Activated T-cell treated with anti-CD3 and anti-CD28 coated beads, Interleukin-2, amount 50 U/mL, for 1 hour (primary cell): ENCODE measurements at places on chromosomes 12 and 14.

DNA sequence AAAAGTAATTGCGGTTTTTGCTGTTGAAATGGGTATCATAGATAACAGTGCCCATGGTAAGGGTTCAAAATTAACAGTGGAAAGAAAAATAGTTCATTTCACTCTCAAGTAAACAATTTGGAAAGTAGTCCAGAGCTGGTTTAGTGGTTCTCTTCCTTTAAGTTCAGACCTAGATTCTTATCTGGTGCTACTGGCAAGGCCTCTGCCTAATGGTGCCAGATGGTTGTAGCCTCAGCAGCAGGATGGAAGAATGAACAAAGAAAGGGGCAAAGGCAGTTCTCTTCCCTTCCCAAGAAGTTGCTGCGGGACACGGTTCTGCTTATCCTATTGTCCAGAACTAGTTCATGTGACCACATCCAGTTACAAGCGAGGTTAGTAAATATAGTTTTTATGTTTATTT, 10.5 kb downstream of the ARG2 start:
- DNase-seq: no peak

DNA sequence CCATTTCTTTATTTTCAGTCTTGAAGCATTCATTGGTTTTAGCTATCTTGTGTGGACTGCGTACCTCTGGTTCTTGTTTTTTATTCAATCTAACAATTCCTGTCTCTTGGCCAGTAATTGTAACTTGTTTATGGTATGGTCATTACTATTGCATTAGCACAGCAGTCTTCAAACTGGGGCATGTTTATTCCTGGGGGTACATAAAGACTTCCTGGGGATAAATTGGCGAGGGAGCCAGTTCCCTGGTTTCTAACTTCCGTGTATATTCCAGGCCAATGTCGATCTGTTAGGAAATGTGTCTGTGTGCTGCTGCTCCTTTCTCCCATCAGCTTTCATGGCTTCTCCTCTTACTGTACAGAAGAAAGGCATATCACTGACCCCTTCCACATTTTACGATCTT, 13.7 kb upstream of the EVL start:
- no peak for DNase-seq

- no peak for DNase-seq
Measured at GRCh38 chr12:96416033-96416799, 16.0 kb upstream of the CDK17 start.

DNA sequence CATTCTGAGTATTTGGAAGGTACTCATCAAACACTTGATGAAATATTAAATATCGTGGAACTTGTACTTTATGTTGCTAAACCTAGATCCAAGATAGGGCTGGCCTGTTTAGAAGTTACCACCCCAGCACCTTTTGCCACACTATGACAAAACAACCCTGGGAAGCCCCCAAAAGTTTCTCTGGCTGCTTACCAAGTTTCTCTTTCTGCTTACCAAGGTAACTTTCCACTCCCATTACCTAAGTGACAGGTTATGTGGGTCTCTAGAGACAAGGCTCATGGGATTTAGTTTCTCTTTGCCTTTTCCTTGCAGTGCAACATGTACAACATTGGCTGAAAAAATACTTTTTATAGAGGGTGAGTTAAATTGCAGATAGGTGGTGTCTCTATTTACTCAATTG, 28.9 kb upstream of the PPM1A start:
- DNase-seq: no peak

DNA sequence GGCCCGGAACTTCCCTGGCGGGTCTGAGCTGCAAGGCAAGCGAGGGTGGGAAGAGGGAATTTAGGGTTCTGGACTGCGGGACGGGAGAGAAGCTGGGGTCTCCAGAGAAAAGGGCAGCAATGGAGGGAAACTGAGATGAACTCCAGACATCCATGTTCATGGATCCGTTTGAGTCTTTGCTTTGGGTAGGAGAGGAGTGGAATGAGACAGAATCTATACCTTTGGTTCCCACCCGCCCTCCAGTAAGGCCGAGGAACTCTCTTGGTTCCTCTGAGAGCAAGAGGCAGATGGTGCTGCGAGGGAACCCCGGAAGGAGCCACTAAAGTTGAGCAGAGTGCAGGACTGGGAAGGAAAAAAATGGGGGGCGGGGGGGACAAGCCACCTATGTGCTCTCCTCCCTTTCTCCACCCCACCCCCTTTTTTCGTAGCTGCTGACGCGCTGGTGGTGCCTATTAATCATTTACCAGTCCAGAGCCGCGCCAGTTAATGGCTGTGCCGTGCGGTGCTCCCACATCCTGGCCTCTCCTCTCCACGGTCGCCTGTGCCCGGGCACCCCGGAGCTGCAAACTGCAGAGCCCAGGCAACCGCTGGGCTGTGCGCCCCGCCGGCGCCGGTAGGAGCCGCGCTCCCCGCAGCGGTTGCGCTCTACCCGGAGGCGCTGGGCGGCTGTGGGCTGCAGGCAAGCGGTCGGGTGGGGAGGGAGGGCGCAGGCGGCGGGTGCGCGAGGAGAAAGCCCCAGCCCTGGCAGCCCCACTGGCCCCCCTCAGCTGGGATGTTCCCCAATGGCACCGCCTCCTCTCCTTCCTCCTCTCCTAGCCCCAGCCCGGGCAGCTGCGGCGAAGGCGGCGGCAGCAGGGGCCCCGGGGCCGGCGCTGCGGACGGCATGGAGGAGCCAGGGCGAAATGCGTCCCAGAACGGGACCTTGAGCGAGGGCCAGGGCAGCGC, 1.2 kb downstream of the SSTR1 start:
- DNase-seq: peak; percentile 22

GRCh38 chr12:64950711-64951298, 126.4 kb downstream of the TBC1D30 start:
- DNase-seq: no peak

DNA sequence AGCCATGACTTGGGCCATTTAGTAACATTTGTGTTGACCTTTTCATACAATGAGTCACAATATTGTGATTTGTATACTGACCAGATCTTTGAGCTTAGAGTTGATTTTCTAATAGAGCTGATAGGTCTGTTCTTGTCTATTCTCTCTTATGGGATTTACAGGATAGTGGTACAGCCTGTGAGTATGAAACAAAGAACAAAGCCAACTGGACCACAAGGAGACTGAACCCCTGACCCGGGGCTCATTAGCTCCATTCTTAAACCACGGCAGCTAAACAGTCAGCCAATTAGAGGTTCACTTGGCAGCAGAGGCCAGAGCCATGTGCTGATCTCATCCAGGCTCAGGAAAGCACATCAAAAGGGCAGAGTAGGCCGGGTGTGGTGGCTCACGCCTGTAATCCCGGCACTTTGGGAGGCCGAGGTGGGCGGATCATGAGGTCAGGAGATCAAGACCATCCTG, 59.1 kb upstream of the GNPNAT1 start:
- DNase-seq: no peak

- no peak for DNase-seq
Measured at GRCh38 chr12:26520869-26521268, 312.1 kb downstream of the ITPR2 start.

DNA sequence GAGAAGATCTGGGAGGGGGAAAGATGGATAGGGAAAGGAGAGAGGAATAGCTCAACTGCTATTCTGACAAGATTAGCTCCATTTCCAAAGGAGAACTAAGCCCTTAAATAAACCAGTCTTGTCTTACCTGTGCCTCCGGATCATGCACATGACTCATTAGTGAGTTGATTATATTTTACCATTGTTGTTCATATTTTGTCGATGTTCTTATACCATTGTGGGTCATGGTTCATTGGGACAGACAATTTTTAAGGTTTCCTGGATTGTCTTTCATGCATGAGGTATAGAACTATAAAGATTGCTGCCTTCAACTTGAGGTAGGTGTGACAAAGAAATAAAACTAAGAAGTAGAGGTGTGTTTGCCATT, 243.0 kb upstream of the ATP2B1 start:
- no peak for DNase-seq

GRCh38 chr14:79601579-79601978, 609.7 kb downstream of the DIO2 start:
- no peak for DNase-seq

GRCh38 chr14:93464271-93464670, 33.5 kb downstream of the UNC79 start:
- no peak for DNase-seq

GRCh38 chr14:68667313-68667791, 125.5 kb downstream of the ZFP36L1 start:
- DNase-seq: no peak

DNA sequence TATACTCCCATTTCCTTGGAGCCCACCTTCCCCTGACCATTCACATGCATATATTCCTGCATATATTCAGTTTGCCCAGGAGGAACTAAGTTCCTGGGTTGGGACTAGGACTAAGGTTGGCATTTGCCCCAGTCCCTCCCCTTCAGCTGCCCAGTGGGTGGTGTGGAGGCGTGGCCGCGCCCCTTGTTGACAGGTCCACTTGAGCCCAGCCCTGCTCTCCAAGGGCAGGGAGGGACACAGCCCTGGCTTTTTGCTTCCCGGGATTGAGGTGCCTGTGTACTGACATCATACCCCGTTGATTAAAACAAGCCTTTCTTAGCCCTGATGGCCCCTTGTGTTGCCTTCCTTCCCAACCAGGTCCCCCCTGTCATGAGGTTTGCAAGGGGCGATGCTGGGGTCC, 7.3 kb downstream of the ERBB3 start:
- DNase-seq: no peak

DNA sequence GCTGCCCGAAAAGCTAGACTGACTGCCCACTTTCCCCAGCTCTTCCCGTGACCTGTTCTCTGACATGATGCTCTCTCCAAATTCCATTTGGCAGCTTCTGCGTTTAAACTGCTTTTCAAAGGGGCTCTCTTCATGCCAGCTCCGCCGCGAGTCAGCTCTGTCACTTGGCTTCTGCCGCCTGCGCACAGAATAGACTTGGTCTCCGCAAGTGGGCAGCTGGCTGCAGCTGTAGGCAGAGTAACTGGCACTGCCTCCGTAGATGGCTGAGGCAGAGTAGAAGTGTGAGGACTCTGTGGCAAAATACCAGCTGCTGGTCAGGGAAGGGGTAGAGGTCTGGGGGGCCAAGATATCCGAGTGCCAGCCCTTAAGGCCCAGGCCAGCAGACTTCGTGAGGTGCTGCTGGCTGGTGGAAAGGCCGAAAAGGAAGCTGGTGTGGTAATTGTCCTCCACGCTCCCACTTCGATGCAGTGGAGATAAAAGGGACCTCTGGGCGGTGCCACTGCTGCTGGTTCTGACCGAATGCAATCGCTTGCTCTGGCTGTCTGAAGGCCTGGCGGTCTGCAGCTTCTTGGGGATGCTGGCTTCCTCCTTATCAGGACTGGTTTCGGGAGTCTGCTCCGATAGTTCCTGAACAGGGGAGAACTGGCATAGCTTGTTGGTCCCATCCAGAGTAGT, 85.7 kb downstream of the DUSP16 start:
- no peak for DNase-seq

GRCh38 chr14:70144046-70144445, 44.7 kb downstream of the SLC8A3 start:
- no peak for DNase-seq

- DNase-seq: no peak
Measured at GRCh38 chr12:109065853-109066193, 13.4 kb downstream of the USP30 start.

- no peak for DNase-seq
Measured at GRCh38 chr14:64195199-64195598, 99.0 kb downstream of the ESR2 start.

DNA sequence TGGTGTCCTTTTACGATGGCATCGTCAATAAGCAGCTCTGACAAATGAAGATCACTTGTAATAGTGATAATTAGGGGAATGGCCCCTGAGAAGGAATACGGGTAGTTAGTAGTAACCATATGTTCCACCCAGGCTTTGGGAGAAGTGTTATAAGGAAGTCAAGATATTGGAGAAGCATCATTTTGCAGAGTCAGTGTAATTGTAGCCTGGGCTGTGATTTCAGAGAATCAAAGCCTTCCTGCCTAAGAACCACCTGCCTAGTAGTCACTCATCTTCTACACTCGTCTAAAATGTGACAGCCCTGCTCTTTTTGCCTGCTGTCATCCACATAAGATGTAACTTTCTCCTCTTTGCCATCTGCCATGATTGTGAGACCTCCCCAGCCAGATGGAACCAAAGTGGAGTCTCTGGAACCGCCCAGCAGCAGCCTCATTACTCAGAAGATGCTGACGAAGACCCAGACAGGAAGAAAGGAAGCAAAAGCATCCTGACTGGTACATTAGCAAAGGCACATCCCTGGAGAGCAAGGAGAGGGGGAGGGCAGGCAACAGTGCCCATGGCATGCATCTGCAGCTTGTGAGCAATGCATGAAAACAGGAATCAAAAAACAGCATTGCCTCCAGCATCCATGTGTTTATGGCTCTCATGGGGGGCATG, 12.6 kb upstream of the EDDM3A start:
- DNase-seq: no peak

DNA sequence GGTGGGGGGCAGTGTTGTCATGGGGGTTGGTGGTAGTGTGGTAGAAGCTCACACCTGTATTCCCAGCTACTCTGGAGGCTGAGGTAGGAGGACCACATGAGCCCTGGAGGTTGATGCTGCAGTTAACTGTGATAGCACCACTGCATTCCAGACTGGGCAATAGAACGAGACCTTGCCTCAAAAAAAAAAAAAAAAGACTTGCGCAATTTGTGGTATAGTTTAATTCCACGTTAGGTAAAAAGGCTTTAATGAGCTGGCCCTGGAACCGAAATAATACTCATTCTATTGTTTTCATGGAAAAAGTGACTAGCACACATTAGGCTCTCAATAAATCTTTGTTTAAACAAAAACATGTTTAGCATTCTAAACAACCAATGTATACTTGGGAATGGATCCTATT, 25.4 kb upstream of the NAP1L1 start:
- DNase-seq: no peak
